Sciatic nerve (tissue), 2 donors: ENCODE measurements at places on chromosomes 5 and 9. TPM values are rescaled to one million over a fixed set of nuclear protein-coding genes. Genes with fewer than 3 reads are reported as not detected.

GRCh38 chr5:163963881-163964280 lies 458.5 kb downstream of the MAT2B start:
- no peak for DNase-seq

The LPAR1 gene
- total RNA-seq: 170 TPM

The BRINP1 gene
- total RNA-seq: not detected

The CCDC152 gene
- 5.2 TPM for total RNA-seq

DNA sequence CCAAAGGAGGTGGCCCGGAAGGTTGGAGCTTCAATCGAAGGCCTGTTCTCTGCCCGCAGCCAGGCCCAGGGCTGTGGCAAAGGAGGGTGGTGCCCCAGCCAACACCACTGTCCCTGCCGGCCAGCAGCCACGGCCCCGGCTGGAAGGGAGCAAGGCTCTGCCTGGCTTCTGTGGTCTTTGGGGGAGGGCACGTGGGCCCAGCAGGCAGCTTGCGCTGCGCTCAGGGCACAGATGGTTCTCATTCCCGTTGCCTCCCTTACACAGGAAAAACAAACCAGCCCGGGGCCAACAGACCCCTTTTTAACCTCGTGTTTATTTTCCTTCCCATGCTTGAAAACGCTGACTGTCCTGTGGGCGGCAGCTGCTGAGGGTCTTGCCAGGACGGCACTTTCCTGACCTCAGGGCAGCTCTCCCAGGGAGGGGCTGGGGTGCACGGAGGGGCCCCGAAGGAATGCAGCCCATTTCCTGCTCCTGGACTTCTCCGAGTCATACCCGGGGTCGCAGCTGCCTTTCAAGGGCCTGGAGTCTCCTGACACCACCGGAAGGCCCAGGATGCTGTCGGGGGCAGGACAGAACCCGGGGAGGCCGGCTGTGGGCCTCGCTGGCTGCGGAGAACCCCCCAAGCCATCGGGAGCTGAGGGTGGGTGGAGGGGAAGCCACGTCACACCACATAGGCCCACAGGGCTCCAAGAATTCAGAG lies 1.1 kb upstream of the GPSM1 start:
- DNase-seq: no peak

The IRX2 gene
- total RNA-seq: 0.13 TPM

DNA sequence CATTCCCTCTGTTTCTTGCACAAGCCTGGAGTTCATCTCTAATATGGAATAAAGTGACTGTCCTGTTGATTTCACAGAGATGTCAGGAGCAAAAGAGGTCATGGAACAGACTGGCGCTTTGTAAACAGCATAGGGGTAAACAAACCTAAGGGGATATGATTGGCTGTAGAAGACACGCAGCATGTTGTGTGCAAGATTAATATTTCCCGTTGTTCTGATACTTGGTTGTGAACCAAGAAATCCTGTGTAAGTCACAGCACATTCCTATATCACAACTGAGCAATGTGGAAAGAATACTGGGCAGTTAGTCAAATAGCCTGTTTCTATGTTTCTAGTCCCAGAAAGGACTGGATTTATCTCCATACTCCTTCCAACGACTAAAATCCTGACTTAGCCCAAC lies 3.2 kb downstream of the ADAMTS12 start:
- no peak for DNase-seq

GRCh38 chr5:181203093-181203711 lies 1.8 kb downstream of the TRIM7 start:
- no peak for DNase-seq

The ABO gene
- total RNA-seq: 10.9 TPM

DNA sequence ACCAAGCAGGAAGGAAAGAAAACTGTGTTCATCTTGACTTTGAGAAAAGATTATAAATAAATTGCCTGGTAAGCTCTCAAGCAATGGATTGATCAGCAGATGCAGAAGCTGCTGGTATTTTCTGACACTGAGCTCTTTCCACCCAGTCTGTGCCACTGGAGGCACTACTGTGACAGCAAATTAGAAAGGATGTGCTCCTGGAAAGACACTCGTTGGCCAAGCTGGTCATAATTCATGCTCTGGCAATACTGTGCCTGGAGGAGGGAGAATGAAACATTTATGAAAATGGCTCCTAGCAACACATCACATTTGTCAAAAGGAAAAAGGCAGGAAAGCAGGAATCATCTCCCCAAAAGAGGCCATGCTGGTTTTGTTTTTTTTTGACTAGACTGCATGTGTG lies 84.2 kb downstream of the CAVIN4 start:
- no peak for DNase-seq

DNA sequence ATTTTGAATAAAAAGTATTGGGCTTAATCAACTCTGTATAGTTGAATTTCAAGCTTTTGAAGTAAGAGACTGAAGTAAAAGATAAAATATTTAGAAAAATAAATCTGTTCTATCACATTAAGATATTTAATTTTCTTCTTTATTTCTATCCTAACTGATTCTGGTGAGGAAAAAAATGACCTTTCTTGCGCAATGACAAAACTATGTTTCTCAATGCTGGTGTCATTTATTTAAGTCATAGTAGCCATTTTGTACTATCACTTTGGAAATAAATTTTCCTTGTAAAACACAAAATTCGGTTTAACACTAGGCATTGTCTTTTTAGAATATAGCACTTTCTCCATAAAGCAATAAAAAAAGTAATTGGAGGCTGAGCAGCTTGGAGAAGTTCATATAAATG lies 728.0 kb downstream of the CDH9 start:
- DNase-seq: no peak

DNA sequence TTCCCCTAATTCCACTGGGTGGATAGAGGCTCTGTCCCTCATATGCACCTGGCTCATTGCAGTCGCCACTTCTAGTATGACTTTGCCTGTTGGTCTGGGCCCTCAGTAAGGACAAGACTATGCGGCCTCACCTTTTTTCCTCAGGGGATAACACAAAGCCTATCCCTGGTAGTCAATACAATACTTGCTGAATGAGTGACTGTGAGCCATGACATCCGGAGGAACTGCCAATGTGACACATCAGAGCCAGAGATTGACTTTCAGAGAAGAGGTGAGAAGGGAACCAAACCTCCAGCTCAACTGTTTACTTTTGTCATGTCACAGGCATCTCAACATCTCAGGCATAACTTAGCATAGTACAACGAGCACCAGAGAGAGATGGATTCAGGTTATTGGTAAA lies 371.3 kb downstream of the DMRT2 start:
- DNase-seq: no peak

DNA sequence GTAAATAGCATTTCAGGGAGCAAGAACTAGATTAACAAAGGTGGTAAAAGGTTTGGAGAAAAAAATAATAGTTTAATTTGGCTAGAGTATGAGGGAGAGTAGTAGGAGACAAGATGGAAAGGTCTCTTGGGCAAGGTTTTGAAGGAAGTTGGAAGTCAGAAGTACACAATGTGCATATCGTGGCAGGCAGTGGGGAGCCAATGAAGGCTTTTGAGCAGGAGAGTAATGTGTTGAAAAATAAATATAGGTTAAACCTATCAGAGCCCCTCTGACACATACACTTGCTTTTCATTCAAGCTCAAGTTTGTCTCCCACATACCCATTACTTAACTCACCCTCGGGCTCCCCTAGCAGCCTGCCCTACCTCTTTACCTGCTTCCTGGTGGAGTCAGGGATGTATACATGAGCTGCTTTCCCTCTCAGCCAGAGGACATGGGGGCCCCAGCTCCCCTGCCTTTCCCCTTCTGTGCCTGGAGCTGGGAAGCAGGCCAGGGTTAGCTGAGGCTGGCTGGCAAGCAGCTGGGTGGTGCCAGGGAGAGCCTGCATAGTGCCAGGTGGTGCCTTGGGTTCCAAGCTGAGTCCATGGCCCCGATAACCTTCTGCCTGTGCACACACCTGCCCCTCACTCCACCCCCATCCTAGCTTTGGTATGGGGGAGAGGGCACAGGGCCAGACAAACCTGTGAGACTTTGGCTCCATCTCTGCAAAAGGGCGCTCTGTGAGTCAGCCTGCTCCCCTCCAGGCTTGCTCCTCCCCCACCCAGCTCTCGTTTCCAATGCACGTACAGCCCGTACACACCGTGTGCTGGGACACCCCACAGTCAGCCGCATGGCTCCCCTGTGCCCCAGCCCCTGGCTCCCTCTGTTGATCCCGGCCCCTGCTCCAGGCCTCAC lies at the start of gene CA9:
CA9 (plus strand) TSS at position 797 of the 893 bp plus-strand sequence; CDS start at position 829, 32 bp downstream.
- no peak for DNase-seq

The ZNF879 gene
- total RNA-seq: 6.2 TPM

GRCh38 chr5:2913281-2913680 lies 161.8 kb upstream of the IRX2 start:
- DNase-seq: no peak

DNA sequence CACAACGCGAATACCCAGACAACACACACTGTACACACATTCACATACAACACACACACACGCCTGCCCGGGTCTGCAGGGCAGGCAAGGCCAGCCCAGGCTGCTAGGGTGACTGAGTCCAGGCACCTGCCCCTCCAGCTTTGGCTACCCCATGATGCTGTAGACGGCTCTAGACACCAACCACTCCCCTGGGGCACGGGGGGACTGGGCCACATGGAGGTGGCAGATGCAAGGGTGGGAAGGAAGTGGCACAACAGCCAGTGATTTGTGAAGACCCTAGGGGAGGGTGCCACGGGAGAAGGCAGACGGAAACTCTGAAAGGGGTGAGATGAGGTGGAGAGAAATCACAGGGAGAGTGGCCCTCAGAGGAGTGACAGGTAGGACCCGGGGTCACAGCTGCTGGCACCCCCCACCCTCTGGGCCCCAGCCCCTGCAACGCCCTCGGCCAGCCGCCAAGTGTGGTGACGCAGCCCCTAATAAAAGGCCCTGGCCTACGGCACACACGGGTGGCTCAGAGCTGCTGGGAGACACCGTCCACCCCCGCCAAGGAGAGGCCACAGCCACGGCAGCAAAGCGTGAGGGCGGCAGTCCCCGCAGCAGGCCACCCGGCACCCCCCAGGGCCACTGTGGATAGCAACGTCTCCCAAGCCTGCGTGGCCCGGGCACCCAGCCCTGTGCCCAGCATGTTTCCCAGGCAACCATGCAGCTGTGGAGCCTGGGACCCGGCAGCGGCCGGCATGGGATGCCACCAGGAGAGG lies 6.6 kb upstream of the CCDC187 start:
- no peak for DNase-seq
